Activated naive CD8-positive, alpha-beta T cell treated with anti-CD3 and anti-CD28 coated beads, Interleukin-2, amount 10 ng/mL, durations not matched to agents 7 days and 5 days (primary cell): ENCODE measurements at places on chromosomes 4 and X. TPM values are rescaled to one million over a fixed set of nuclear protein-coding genes. Genes with fewer than 3 reads are reported as not detected.
A peak's percentile ranks its signal among the peaks of the same experiment; 100 is the strongest.

- no peak for DNase-seq
These were observed at the start of gene SRPX2 for GRCh38 chrX:100643956-100644860. TSS of gene SRPX2 (plus strand) at chrX:100644199. CDS start at chrX:100646323, 2,124 bp downstream.

DNA sequence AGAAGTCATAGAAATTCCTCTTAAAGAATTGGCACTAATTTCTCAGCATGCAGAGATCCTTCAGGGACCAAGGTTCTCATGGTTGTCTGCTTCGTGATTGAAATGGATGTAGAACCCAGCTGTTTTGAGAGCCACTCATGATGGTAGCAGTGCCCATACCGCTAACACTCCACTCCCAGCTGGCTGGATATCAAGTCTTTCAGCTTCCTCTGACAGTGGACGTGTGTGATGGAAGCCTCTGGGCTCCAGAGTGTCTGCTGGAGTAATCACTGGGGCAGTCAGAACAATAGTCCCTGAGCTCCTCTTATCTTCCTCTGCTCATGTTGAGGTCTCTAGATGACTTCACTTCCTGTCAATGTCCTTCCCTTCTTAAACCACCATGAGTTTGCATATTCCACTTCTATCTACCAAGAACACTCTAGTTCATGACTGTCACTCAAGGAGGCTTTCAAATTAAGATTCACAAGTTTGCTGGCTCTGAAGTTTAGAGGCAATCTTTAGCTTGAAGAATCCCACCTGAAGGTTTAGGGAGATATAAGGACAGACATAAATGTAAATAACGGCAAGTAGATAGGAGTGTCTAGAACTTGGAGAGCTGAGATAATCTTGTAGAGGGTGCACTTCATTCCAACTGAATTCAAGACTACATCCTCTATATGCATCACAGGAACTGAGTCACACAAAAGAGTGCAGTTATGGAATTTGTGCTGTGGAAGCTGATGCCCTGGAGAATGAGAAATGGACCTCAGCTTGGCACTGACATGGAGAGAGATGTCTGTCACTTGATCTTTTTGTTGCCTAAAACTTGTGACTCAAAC, 64.5 kb upstream of the WDR1 start:
- DNase-seq = peak; percentile 51

MAGED1 gene
- total RNA-seq = 52.5 TPM

- DNase-seq = no peak
These were observed 456 bp downstream of the PPARGC1A start for GRCh38 chr4:23889391-23889790.

DNA sequence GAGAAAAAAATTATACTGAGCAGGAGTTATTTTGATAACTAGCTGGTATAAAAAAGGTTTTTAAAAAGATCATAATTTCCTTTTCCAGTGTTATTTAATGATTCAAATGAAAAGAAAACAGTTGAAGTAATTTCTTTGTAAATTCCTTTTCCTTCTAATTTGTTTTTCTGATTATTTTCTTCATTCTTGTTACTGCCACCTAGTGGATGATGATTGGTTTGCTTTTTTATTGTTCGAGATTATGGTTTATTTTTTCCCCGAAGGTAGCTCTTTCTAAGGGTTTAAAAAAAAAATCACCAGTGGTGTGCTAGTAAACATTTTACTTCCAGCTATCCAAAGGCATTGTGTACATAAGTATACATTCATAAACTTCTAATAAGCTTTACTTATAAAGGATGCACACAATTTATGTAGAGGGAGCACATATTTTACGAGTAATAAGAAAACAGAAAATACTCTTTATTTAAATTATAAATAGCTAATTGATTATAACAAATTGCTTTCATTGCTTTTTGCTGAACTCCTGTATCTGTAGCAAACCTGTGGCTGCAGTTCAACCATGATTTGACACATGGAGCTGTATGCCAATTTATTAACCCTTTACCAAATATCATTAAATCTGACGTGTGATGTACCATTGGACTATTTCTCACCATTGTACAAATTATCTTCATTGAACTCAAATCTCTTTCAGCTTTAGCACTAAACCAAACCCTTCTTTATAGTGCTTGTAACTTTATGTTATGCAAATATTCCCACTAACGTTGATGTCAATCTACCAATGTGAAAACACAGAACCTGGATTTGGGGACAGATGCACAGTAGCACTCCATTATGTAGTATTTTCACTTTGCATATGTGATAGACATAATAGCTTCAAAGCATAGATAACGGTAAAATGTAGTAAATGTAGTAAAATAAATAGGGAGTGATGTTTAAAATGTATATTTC, 97.8 kb upstream of the ANK2 start:
- no peak for DNase-seq

GRCh38 chr4:7769396-7770223, 170.1 kb downstream of the AFAP1 start:
- no peak for DNase-seq

GRCh38 chrX:133838761-133839676, 146.4 kb downstream of the GPC3 start:
- no peak for DNase-seq

- peak; percentile 71 for DNase-seq
These were observed 1099.8 kb upstream of the TENM3 start for GRCh38 chr4:181143250-181143854.

LRP2BP gene
- 0.71 TPM for total RNA-seq

PCDH19 gene
- not detected for total RNA-seq

- DNase-seq = no peak
These were observed 47.2 kb upstream of the HS3ST1 start for GRCh38 chr4:11475871-11476270.

CCDC160 gene
- total RNA-seq = not detected

RASGEF1B gene
- total RNA-seq = 8.2 TPM

- DNase-seq = no peak
These were observed 145.7 kb upstream of the ADAMTS3 start for GRCh38 chr4:72714482-72715279.

SPANXA2 gene
- total RNA-seq = not detected

- DNase-seq = no peak
These were observed 119.7 kb upstream of the PCDH7 start for GRCh38 chr4:30600246-30601017.

DNA sequence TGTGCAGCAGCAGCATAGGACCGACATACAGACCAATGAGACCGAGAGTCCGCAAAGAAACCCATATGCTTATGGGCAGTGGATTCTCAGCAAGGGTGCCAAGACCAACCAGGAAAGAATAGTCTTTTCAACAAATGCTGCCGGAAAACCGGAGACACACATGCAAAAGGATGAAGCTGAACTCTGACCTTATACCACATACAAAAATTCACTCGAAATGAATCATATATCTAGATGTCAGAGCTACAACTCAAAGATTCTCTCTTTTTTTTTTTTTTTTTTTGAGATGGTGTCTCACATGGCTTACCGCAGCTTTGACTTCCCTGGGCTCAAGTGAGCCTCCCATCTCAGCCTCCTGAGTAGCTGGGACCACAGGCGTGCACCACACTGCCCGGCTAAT, 16.0 kb upstream of the MXD4 start:
- no peak for DNase-seq

GRCh38 chr4:1407657-1408333, 1.6 kb upstream of the NKX1-1 start:
- DNase-seq = no peak

DNA sequence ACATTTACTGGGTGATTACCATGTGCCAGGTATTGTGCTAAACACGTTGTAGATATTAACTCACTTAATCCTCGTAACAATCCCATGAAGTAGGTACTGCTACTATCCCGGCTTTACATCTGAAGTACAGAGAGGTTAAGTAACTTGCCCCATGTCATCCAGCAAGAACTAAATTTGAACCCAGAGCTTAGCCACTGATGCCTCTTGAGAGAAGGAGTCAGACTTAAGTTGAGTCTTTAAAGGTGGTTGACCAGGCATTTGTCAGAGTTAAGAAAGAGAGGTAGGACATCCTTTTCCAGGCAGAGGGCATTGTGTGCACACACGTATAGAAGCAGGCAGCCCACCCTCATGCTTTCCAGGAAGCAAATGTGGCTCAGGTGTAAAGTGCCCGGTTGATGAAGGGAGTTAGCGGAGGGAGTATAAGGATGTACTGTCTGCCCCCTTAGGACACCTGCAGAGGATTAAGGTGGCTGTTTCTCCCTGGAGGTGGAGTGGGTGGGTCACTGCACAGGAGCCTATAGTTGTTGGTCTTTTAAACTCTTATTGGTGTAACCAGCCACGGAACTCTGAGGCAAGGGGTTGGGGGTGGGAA, 335 bp upstream of the CD38 start:
- DNase-seq = no peak

DNA sequence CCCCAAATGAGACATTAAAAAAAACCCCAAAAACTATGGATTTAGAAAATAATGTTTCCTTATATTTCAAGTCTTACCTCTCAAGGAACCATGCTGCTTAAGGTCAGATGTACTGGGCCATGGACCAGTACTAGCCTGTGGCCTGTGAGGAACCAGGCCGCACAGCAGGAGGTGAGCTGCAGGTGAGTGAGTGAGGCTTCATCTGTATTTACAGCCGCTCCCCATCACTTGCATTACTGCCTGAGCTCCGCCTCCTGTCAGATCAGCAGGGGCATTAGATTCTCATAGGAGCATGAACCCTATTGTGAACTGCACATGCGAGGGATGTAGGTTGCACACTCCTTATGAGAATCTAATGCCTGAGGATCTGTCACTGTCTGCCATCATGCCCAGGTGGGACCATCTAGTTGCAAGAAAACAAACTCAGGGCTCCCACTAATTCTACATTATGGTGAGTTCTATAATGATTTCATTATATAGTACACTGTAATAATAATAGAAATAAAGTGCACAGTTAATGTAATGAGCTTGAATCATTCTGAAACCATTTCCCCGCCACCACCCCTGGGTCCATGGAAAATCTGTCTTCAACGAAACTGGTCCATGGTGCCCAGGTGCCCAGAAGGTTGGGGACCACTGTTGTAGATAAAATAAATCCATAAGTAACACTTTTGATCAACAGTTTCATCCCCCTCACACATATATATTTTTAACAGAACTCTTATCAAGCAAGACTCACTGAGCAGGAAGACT, 105.3 kb upstream of the CBR4 start:
- no peak for DNase-seq

GRCh38 chr4:47715716-47716416, 122.0 kb downstream of the CORIN start:
- no peak for DNase-seq

- no peak for DNase-seq
These were observed 7.6 kb upstream of the HTRA3 start for GRCh38 chr4:8261851-8262535.

WNK3 gene
- 0.26 TPM for total RNA-seq

DNA sequence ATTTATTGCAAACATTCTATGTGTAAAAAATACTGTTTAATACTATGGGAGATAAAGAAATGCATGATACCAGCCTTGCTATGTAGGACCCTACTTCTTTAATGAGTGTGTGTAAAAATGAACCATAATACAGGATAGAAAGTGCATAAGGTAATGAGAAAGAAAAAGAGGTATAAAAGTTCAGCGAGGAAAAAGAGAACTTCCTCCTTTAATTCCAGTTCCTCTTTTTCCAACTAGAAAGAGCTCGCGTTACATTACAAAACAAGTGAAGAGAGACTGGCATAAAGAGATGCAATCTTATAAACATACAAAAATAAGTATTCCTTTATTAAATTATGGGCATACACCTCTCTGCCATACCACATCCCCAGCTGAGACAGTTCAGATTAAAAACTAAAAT, 77.4 kb downstream of the ANKRD17 start:
- no peak for DNase-seq

DNA sequence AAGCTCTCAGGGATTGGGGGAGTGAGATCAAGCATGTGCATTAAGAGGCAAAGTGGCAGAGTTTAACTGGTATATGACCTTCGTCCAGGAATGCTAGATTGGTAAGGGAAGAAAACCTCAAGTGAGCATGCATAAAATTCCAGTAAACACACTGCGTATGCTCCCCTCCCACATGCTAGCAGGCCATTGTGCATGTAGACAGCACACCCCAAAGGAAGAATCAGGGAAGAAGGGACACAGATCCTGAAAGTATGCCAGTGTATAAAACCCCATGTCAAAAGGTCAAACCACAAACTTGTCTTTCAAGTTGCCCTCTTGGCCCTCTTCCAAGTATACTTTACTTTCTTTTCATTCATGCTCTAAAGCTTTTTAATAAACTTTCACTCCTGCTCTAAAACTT, 405.2 kb upstream of the CNKSR2 start:
- DNase-seq = no peak

GATA1 gene
- not detected for total RNA-seq
